ENCODE measurements at places on chromosomes 3 and 15.
A peak's percentile ranks its signal among the peaks of the same experiment; 100 is the strongest.

DNA sequence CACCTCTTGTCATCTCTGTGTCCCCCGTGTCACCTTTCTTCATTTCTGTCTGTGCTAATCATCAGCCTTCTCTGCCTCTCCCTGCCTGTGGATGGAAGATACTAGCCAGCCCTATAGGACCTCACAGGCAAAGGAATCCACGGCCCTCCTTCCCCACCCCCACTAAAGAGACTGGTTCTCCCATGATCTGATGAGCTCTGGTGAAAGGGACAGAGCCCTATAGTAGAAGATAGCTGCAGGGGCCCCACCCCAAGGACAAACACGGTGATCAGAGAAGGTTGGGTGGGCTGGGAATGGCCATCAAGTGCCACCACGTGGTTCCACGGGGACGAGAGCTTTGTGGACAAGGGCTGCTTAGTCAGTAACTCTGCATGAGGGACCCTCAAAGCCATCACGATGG, 27.8 kb upstream of the RASA2 start:
- no peak for DNase-seq
- H3K36me3 ChIP-seq, result no peaks in the 10 kb centered on the region
- H3K27me3 ChIP-seq, result no peaks in the 10 kb centered on the region
- H3K4me3 ChIP-seq, result no peak overlapping the region

DNA sequence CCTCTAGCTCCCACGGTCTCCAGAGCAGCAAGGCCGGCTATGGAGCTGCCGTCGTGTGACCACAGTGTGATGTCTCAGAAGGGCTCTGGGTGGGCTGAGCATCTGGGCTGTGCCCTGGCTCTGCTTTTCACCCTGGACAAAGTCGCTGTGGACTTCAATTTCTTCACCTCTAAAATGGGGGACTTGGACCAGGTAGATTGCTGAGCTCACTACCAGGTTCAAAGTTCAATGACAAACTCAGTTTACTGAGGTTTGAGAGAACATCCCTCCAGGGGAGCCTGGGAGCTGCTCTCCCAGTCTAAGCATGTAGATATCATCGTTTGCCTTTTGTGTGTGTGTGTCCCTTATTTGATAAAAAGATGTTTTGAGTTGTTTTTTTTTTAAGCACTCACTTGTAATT, 25.1 kb downstream of the RLBP1 start:
- no peak overlapping the region for H3K4me3 ChIP-seq
- H3K36me3 ChIP-seq, result peaks cover 51% of the 10 kb centered on the region
- no peaks in the 10 kb centered on the region for H3K4me1 ChIP-seq
- H3K27me3 ChIP-seq, result no peaks in the 10 kb centered on the region
- no peak for DNase-seq

DNA sequence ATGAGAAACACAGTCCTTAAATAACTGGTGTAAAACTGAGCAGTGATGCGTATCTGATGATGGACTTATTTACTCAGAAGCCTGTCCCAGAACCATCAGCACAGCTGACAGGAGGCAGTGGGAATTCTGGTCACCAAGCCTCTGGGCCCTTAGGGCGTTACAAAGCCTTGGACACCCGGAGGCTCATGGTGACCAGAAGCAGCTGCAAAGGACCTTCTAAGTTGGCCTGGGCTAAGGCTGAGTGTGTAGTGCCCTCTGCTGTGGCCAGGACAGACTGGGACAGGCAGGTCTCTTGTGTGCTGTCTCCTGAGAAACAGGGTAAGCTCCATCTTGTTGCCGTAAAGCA, 168.9 kb downstream of the ATP10A start:
- no peak overlapping the region for H3K4me3 ChIP-seq
- no peak overlapping the region for H3K27ac ChIP-seq
- no peaks in the 10 kb centered on the region for H3K27me3 ChIP-seq
- DNase-seq, result no peak
- no peaks in the 10 kb centered on the region for H3K4me1 ChIP-seq

DNA sequence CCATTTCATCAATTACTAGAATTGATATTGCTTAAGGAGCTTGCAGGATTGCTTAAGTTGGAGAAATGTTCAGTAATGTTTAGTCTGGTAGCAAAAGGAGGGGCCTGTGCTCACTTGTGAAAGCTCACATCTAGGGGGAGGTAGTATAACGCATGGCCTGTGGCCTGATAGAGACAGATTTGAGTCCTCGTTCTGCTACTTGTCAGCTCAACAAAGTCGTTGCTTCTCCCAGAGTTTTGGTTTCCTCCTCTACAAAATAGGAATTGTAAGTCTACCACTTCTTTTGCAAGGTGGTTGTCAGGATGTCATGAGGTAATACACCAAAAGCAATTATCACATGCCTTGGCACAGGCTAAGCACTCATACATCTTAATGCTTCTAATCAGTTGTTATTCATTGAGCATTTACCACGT, 1.3 kb downstream of the ST3GAL6 start:
- no peaks in the 10 kb centered on the region for H3K36me3 ChIP-seq
- DNase-seq, result no peak
- H3K4me3 ChIP-seq, result no peak overlapping the region

DNA sequence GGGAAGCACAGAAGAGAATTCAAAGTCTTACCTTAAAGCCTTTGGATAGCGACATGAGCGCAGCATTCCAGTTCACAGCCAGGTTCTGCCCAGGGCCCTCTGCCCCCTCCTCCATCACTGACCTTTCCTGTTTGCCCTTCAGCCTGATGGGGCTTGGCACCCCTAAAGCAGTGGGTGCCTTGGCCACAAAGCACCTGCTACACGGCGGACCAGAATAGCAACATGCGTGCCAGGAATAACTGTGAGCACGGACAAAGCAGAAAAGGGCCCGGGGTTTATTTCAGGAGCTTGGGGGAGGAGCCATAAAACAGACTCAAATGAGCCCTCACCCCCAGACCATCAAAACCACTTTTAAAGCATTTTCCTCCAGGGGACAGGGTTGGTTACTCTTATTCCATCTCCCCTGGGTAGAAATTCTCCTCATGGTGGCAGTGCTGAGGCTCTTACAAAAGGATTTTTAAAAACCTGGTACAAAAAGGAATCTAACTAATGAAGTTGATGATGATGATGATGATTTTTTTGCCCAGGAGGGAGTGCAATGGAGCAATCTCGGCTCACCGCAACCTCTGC, 135.4 kb downstream of the KLF13 start:
- no peak for DNase-seq
- no peak overlapping the region for H3K27ac ChIP-seq
- no peak overlapping the region for H3K4me3 ChIP-seq
- H3K4me1 ChIP-seq, result peaks cover 11% of the 10 kb centered on the region
- no peaks in the 10 kb centered on the region for H3K27me3 ChIP-seq

- no peak overlapping the region for H3K4me3 ChIP-seq
- no peaks in the 10 kb centered on the region for H3K36me3 ChIP-seq
- H3K27ac ChIP-seq, result no peak overlapping the region
These were observed 97.3 kb downstream of the AKAP13 start for GRCh38 chr15:85477730-85478129.

- H3K4me1 ChIP-seq, result no peaks in the 10 kb centered on the region
- no peaks in the 10 kb centered on the region for H3K27me3 ChIP-seq
- no peak overlapping the region for H3K27ac ChIP-seq
- H3K4me3 ChIP-seq, result no peak overlapping the region
- no peaks in the 10 kb centered on the region for H3K36me3 ChIP-seq
These were observed 375.2 kb downstream of the LSAMP start for GRCh38 chr3:116070061-116070460.

DNA sequence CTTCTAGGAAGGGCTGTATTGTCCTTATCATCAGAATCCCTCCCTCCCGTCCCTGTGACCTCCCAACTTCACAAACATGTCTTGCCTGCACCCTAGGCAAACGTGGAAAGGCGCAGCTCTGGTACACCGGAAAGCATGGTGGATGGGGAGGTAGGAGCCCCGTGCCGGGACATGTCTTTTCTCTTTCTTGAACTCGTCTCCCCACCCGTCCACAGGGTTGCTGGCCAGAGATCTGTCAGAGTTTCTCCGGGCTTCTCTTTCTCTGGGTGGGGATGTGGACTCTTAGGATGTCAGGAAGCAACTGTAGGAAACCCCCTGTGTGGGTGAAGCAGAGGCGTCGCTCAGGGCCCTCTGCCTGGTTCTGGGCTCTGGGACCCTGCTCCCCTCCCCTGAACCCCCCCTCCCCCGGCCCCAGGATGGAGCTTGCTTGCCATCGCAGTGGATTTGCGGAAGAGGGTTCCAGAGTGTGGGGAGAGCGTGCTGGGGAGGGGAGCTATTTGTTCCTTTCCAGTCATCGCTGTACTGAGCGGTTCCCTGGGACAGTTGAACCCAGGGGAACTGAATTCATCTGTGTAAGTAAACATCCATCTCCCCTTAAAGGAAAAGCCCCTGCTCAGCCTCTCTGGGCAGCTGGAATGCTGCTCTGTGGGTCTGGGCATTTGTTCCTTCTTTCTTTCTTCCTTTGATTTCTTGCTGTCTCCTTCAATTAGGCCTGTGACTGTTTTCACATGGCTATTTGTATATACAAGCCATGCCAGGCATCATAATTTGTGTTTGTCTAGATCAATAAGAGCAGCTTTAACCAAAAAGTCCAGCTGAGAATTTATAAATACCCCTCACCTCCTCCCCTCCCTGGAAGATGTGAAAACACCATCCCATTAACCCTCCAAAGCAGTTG, 72.8 kb downstream of the SMAD3 start:
- H3K27me3 ChIP-seq, result no peaks in the 10 kb centered on the region
- H3K4me3 ChIP-seq, result no peak overlapping the region
- H3K27ac ChIP-seq, result peak overlapping the region; percentile 45
- DNase-seq, result no peak
- H3K4me1 ChIP-seq, result peaks cover 100% of the 10 kb centered on the region

DNA sequence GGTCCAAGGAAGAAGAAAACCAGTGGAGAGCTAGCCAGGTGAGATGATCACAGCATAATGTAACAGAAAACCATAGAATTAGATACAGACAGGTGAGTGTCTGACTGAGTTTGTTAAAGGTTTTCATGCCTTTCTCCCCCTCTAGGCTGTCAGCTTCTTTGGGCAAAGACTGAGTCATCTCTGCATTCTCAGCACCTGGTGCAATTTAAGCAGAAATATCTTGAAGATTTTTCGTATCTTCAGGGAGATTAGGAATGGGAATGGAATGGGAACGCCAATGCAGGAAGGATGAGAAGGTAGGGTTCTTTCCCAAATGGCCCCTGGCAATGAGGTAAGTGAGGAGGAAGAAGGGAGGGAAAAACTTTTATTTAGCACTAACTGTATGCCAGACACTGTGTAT, 122.0 kb upstream of the SLC7A14 start:
- no peaks in the 10 kb centered on the region for H3K4me1 ChIP-seq
- H3K27ac ChIP-seq, result no peak overlapping the region
- no peak for DNase-seq

Data from CD4-positive, alpha-beta memory T cell (primary cell).